ENCODE measurements at places on chromosomes 6 and 20. TPM values are rescaled to one million over a fixed set of nuclear protein-coding genes. Genes with fewer than 3 reads are reported as not detected.

RIPOR3 gene
- total RNA-seq, result 11.2 TPM

PTK7 gene
- total RNA-seq, result 208 TPM

ADGRF5 gene
- total RNA-seq, result 250 TPM

PBOV1 gene
- total RNA-seq, result not detected

EDN1 gene
- total RNA-seq, result 8.3 TPM

KIAA0408 gene
- total RNA-seq, result 6.4 TPM

All from endothelial cell (in vitro differentiated cells).